ENCODE measurements at places on chromosomes 4 and X.

DNA sequence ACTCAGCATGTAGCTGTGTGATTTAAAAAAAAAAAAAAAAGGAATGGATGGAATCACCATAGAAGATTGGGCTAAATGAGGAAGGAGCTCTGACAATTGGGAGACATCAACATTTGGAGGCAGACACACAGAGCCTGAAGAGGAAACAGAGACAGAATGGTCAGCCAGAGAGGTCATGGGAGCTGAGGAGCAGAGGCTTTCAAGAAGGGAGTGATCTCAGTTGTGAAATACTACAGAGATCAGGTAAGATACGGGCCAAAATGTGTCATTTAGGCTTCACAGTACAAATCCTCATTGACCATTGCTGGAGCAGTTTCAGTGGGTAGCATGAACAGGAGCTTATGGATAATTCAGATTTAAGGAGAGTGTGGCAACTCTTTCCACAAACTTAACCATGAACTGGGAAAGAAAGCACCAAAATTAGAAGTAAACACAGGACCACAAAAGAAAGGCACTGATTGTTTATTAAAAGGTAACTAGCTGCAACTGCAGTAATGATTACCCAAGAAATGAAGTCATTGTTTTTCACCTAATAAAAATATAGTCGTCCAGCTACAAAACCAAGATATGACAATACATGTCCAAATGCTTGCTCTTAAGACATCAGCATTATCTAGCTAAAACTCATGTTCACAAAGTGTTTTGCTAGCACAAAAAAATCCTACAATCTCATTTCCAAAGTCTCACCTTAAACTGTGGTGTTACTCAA lies 203.2 kb downstream of the DHX15 start:
- no peak for DNase-seq

- DNase-seq: no peak
Measured at GRCh38 chr4:185016946-185017758, 1.1 kb upstream of the HELT start.

DNA sequence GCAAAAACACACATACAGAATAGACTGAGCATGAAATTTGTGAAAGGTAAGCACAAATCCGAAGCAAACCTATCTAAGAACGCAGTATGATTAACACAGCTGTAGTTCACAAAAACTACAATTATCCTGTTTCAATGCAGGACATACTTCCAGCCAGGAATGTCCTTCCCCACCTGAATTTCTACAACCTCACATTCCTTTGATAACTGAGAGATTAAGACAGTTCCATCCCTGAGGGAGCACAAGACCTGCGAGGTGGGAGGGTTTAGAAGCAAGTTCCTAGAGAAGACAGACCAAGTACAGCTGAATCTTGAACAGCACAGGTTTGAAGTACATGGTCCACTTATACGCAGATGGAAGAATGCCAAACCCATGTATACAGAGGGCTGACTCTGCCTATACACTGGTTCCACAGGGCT lies 10.6 kb downstream of the ABCG2 start:
- DNase-seq: no peak

DNA sequence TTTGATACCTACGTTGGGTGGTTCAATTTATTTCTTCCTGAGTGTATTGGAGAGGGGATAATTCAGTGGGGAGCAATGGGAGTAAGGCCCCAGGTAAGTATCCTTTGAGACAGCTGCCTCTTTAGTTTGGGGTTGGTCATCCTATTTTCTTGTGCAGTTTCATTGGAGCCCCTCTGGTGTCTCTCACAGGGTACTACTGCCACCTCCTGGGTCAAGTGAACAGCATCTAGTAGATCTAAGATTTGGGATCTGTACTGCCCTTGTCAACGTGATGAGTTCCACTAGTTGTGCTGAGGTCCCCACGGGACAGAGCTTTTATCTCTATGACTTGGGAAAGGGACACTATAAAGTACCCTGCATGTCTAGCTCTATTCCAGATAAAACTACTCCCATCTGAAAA lies 80.6 kb downstream of the PBDC1 start:
- peak; percentile 0 for DNase-seq

DNA sequence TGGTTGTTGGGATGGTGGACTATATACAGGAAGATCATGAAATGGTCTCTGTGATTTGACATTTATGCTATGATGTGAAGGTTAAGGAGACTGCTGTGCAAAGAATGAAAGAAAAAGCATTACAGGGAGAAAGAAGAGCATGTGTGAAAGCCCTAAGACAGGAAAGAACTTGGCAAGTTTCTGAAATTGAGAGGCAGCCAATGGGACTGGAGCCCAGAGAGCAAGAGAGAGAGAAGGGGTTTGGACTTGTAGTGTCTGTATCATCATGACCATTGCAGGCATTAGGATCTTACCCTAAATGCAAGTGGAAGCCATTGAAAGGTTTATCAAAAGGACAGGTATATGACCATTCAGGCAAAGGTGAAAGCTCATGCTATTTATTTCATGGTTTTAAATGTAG lies 147.1 kb downstream of the NAA11 start:
- no peak for DNase-seq

All from anterior cingulate cortex (tissue), 58 donors.